Stimulated activated CD4-positive, alpha-beta T cell treated with anti-CD3 and anti-CD28 coated beads, Interleukin-1b, Interleukin-23, amount 100 ng/mL, for 4 hours (primary cell): ENCODE measurements at places on chromosomes 12 and 14.

GRCh38 chr12:24062642-24063245, 113.3 kb upstream of the SOX5 start:
- DNase-seq: no peak

- DNase-seq: no peak
These were observed 125.0 kb upstream of the CCND2 start for GRCh38 chr12:4148418-4149056.

DNA sequence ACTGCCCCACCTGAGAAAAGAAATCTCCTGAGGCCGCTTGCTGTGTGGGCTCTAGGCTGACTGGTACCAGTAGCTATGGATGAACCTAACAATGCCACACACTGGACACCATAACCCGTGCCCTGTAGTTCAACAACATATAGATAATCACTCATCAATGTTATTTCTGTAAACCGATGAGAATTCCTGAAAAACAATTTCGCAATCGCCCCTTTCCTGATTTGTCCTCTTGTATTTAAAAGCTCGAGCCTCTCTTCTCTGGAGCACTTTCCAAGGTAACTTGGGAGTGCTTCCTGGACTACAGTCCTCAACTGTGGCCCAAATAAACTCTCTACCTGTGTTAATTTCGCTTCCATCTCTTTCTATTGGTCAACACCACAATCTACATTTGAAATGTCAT, 26.1 kb upstream of the PPP2R5C start:
- DNase-seq: no peak

DNA sequence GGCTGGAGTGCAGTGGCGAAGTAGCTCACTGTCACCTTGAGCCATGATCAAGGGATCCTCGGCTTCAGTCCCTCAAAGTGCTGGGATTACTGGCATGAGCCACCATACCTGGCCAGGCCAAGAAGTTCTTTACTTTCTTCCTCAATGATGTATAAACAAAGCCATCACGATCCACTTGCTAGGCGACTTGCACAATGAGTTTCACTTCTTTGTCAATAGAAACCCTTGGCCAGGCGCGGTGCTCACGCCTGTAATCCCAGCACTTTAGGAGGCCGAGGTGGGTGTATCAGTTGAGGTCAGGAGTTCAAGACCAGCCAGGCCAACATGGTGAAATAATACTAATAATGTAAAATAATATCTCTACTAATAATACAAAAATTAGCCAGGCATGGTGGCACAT, 14.4 kb upstream of the SPSB2 start:
- DNase-seq: no peak

DNA sequence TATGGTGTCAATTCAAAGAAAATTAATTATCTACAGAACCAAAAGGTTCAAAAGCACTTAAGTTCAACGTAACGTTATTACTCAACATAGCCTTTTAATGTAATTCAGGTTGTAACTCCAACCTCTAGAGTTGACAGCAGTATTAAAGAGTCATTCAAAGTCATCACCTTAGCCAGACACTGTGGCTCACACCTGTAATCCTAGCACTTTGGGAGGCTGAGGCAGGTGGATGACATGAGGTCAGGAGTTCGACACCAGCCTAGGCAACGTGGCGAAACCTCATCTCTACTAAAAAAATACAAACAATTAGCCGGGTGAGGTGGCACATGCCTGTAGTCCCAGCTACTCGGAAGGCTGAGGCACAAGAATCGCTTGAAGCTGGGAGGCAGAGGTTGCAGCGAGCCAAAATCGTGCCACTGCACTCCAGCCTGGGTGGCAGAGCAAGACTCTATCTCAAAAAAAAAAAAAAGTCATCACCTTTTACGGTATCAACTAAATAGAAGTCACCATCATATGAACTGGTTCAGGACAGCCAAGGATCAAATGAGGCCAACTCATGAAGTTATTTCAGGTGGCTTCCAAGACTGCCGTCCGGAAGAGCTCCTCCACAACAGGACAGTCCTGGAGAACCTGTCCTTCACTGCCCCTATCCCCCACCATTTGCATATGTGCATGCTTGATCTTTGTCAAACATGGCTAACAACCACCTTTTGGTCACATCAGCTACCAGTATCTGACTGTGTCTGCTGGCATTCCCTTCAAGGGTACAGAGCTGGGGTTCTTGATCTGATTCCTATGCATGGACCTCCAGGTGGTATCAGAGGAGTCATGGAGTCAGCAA, 4.2 kb downstream of the PPTC7 start:
- DNase-seq: no peak

- no peak for DNase-seq
These were observed 7.3 kb downstream of the ITFG2 start for GRCh38 chr12:2819810-2820209.

DNA sequence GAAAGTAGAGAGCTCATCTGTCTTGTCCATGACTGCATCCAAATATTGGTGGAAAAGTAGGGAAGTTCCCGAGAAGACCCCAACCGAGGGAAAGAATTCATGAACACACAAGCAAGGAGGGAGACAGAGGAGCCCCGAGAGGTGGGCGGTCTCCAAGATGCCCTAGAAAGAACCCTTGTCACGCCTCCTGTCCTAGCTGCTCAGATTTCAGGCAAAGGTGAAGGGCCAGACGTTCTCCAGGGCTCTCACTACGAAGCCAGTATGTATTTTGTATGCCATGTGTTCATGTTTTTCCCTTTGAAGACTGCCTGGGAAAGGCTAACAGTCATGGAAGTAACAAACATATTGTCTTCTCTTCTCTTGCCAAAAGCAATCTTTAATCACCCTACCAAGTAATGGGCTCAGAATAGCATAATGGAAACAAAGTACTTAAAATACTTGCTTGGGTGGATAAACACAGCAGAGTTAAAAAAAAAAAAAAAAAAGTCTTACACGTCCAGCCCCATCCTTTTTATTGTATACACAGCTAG, 99.2 kb upstream of the TBX3 start:
- no peak for DNase-seq

DNA sequence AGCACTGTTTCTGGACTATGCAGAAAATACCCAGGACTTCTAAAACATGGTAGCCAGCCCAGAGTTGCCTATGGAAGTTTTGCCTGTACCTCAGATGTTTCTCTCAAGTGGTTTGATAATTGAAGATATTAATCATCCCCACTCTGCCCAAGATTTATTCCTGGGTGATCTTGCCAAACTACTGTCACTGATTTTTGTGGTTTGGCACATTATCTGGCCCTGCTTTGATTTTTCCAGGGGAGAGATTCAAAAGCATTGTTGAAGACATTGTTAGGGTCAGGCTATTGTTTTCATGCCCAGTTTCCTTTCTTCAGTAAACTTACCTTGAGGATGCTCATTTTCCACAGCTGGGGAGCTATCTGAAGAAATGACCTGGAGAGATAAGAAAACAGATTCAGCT, 5.8 kb downstream of the PRKAG1 start:
- DNase-seq: no peak

- DNase-seq: no peak
These were observed 25.8 kb downstream of the DACT1 start for GRCh38 chr14:58663494-58664111.

GRCh38 chr12:65656891-65657351, 167.4 kb upstream of the HMGA2 start:
- no peak for DNase-seq

DNA sequence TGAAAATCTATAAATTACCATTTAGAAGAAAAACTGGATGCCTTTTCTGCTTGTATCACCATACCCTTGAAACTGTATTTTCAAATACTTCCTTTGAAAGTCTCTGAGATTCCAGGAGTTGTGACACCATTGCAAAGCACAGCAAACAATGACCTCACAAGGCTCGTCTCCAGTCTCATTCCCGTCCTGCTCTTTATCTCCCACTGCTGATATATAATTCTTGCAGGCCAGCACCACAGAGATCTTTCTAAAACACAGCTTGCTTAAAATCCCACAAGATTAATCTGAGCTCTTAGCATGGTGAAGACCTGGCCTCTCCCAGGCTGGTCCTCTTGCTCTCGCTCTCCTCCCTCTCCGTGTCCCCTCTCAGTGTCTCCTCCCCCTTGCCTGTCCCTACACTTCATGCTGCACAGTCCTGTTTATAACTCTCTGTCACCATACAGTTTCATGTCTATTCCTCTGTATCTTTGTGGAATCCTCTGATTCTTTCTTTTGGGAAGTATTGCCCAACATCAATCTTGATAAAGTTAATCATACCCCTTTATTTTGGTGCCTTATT, 51.8 kb downstream of the ZFYVE21 start:
- no peak for DNase-seq

- DNase-seq: no peak
These were observed 78.3 kb upstream of the BDKRB2 start for GRCh38 chr14:96126339-96126782.

DNA sequence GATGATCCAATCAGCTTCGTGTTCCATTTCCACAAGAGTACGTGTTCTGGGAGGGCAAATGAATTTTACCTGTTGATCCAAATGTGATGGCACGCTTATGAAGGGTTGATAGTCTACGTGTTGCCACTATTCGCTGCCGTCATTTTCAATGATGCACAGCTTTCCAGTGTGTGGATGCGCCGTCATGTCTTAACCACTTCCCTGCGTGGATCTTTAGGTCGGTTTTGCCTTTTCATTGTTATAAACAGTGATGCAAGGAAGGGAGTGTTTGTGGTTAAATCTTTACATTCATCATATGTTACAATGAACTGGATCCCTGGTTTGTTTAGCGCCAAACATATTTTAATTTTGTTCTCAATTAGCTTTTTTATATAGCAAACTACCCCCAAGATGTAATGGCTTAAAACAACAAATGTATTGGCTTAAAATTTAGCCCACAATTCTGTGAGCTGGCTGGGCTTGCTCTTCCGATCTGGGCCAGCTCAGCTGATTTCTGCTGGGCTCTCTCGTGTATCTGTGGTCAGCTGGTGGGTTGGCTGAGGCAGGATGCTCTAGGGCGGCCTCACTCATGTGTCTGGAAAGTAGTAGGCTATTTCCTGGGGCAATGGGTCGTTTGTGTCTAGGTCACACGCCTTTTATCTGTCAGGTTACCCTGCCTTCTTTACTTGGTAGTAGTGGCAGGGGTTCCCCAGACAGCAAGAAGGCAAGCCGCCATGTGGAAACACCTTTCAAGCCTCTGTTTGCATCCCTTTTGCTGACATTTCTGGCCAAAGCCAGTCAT, 176.7 kb downstream of the CRADD start:
- no peak for DNase-seq

DNA sequence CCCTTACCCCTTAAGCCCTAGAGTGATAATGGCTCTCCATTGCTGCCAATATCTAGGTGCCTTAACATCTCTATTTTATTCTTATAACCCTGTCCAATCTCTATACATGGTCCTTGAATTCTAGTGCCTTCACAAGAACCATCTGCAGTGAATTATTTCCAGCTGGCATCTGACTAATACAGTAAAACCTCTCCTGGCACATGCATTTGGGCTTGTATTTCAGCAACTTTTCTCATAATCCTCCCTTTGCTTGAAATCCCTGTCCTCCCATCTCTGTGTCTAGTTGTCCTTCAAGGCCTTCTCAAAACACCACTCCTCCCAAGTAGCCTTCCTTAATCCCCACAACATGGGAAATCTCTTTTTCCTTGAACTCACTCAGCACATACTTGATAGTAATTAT, 14.2 kb upstream of the HMGA2 start:
- no peak for DNase-seq

GRCh38 chr12:3496957-3497356, 6.0 kb downstream of the PRMT8 start:
- no peak for DNase-seq

DNA sequence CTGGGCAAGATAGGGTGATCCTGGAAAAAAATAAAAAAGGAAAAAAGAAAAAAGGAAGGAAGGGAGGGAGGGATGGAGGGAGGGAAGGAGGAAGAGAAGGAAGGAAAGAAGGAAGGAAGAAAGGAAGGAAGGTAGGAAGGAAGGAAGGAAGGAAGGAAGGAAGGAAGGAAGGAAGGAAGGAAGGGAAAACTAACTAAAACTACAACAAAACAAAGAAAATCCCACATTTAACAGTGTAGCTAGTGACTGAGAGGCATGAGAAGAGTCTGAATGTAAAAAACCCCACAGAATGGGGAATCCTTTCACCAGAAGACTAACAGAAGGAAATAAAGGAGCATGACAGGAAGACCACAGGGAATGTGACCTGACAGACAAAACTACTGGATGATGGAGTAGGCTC, 345.7 kb downstream of the NOVA1 start:
- no peak for DNase-seq

DNA sequence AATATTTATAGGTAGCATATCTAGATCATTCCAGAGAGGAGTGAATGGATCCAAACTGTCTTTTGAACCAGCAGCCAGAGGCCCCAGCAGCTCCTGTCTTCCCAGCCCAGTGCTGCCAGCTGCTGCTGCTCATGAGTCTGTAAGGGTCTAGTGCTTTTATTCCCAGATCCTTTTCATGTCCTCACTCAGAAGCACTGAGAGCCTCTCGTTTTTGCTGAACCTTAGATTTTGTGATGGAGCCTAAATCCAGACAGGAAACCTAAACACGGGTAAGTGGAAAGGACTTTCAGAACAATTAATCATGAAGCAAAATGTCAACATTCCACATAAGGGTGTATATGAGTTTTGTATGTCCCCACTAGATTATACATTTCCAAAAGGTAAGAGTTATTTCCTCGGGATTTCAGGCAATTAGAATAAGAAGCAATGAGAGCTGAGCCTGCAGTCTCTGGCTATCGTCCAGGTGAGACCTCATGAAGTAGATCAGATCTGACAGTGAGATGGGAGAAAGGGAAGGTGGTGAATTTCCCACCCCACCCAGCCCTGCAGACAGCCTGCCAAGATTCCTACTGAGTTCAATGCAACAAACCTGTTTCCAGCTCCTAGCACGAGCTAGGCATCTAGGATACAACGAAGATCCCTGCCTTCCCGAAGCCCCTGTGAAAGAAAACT, 84.4 kb downstream of the NINJ2 start:
- DNase-seq: no peak

DNA sequence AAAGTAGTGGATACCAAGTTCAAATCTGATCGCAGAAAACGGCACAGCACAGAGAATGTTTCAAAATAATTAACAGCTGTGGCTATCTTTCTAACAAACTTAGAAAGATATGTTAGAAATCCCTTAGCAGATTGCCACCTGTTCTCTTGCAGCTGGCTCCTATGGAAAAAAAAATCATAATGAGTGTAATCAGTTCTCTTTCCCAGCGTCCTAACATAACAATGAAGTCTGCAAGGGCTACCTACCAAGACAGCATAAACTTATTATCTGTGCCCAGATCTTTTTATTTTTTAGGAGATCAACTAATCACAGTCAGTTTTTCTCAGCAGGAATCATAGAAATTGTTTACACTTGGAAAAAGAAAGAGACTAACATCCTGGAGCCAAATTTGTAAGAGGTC, 358.6 kb upstream of the FOXG1 start:
- no peak for DNase-seq

DNA sequence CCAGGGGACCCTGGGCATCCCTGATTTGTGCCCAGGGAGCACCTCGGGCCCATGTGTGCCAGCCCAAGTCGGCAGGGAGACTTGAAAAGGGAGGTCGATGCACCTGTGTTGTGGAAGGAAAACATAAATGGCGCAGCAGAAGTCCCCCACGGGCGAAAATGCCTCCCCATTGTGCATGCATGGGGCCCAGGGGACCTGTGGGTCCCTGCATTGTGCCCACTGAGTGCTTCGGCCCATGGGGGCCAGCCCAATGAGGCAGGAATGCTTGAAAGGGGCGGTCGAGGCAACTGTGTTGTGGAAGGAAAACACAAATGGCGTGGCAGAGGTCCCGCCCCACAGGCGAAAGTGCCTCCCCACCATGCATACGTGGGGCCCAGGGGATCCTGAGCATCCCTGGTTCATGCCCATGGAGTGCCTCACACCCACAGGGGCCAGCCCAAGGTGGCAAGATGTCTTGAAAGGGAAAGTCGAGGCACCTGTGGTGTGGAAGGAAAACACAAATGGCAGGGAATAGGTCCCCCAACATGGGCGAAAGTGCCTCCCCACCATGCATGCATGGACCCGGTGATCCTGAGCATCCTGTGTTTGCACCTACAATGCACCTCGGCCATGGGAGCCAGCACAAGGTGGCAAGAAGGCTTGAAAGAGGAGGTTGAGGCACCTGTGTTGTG, 368.0 kb downstream of the ALG10 start:
- no peak for DNase-seq
